Fibroblast of lung (primary cell): ENCODE measurements at places on chromosomes 2 and 18. TPM values are rescaled to one million over a fixed set of nuclear protein-coding genes. Genes with fewer than 3 reads are reported as not detected.

NCKAP5 gene
- polyA plus RNA-seq = 1.9 and 6.2 TPM in 2 replicates

ASTL gene
- not detected in 2 replicates for polyA plus RNA-seq

NFATC1 gene
- 0.92 and 2.0 TPM in 2 replicates for polyA plus RNA-seq

PLA2R1 gene
- 2.5 and 8.0 TPM in 2 replicates for polyA plus RNA-seq

WNT10A gene
- polyA plus RNA-seq = not detected in 2 replicates

UGT1A7 gene
- polyA plus RNA-seq = not detected in 2 replicates

NPC1 gene
- 36.0 and 41.0 TPM in 2 replicates for polyA plus RNA-seq

MRO gene
- 0.01 and 0.02 TPM in 2 replicates for polyA plus RNA-seq

CCDC178 gene
- polyA plus RNA-seq = not detected in 2 replicates

SLC4A5 gene
- polyA plus RNA-seq = 0.12 and 0.19 TPM in 2 replicates

FBXO48 gene
- polyA plus RNA-seq = 0.65 and 0.77 TPM in 2 replicates

- peak; percentile 72 for DNase-seq
These were observed 111.4 kb downstream of the THADA start for GRCh38 chr2:43484323-43484930.

DNA sequence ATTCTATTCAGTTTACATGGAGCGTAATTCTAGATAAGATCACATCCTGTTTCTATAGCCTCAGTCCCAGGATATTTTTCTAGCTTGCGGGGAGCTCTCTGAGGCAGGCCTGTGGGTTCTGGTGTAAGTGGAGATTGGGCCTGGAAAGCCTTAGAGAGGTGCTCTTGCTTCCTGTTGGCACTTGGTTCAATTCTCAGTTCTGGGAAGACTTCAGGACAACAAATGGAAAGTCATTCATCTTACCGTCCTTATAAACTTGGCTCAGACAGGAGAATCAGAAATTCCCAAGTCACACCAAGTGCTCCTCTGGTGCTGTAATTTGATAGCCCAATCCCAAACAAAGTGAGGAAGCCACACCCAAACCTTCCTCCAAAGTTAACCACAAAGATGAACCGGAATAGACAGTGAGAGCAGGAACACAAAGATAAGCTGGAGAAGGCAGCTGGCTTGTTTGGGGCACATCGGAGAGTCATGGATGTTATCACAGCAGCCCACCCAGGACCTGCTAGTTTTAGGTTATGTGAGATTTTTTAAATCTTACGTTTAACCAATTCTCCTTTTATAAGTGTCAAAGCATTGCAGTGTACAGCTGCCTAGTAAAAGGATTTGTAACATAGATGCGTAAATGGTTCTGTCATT, 144.3 kb upstream of the MAP3K20 start:
- peak; percentile 88 for DNase-seq

DNA sequence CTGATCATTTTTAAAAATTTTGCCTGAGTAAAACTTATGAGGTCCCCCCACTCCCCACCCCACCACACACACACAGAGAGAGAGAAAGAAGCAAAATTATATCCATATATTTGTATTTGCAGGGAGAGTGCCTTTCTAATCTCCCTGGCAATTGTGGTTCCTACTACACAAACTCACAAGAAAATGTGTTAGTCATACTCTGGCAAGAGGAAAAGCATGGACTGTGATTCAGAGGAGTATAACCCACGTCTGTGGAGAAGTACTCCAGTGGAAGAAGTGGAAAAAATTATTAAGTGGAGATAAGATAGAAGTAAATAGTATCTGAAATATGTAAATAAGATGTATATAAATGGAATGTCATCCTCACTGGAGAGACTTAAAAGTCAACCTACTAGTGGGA, 114.0 kb downstream of the DSEL start:
- peak; percentile 61 for DNase-seq

GRCh38 chr18:39037925-39038324, 1472.3 kb upstream of the CELF4 start:
- DNase-seq = no peak

DNA sequence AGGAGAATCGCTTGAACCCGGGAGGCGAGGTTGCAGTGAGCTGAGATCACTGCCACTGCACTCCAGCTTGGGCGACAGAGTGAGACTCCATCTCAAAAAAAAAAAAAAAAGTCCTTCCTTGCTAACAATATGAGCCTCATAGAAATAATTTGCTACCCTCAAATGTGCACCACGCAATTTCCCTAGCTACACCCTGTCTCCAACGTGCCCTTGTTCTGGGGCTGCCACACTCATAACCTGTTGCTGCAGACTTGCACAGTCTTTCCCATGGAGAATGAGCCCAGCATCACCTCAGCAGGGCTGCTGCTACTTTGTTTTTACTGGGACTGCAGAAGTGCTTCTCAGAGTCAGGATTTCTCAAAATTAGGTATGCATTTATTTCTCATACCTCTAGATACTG, 46.4 kb upstream of the ZNG1B start:
- no peak for DNase-seq

DNA sequence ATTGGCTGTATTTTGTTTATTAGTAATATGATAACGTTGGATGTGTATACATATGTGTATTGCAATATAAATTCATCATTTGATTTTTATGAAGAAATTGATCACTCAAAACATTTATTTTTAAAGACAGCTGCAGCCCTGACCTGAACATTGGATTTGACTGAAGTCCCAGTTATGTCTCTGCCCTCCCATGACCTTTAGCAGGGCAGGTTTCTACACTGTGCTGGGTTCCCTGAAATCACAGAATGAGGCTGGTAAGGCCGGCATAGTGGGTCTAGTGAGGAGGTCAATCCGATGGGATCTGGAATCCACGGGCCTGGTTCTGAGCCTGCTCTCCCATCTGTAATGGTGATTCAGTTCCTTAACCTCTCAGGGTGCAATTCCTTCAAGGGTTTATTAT, 22.0 kb downstream of the SPP2 start:
- DNase-seq = no peak

DNA sequence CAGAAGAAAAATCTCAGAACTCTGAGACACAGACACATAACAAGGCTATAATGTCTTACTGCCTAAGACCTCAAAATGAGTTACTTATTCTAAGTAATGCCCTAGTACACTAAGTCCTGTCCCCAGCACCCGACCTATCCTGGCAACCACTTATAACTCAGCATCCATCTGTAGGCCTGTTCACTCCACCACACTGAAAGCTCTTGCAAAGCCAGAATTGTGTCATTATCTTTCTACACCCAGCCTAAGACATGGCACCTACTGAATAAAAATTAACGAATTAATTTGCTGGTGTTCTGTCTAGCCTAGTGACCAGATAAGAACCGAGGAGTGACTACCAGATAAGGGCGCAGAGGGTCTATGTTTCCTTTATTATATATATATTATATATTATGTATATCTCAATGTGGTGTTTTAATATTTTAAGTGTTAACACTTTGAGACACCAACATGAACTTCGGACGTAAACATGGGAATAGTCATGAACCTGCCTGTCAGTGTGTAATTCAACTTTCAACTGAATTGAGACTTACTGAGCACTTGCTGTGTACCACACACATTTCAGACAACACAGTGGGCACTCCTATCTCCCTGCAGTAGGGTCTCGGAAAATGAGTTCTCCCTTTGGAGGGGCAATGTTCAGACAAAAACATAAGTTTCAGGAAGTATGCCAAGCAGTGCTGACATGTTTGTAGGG, 27.7 kb downstream of the TMEM131 start:
- no peak for DNase-seq

DNA sequence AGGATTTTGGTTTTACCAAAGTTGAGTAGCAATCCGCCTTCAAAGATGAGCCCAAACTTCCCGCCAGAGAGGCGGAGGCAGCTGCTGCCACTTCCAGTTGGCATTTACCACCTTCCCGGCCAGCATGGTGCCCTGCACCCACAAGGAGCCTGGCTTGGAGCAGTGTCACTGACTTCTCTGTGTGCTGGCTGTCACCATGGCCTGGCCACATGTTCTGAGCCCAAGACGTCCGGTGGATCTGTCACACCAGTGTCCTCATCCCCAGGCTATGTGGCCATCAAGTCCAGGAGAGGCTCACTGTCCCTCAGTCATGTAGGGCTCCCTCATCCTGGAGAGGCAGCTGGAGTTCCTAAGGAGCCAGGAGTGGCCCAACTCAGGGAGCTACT, 100.6 kb downstream of the ACKR3 start:
- DNase-seq = no peak

- no peak for DNase-seq
These were observed 36.2 kb upstream of the MAT2A start for GRCh38 chr2:85502720-85503119.

GRCh38 chr2:167462379-167462778, 574.1 kb downstream of the XIRP2 start:
- DNase-seq = no peak

DNA sequence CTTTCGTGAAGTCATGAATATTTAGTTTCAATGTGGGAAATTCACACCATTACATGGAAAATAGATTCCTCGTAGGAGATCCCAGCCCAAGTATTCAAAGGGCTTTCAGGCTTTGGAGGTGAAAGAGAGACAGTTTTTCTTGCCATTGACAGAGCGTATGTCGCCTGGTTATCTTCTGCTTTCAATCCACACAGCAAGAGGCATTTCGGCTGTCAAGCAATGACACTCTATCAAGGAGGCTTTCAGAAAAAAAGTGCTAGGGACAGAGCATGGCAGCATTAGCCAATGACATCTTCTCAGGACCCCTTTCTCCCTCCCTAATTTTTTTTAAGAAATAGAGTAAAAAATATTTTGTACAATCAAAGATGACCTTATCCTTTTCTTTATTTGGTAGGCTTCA, 492.8 kb downstream of the TMEM182 start:
- no peak for DNase-seq

DNA sequence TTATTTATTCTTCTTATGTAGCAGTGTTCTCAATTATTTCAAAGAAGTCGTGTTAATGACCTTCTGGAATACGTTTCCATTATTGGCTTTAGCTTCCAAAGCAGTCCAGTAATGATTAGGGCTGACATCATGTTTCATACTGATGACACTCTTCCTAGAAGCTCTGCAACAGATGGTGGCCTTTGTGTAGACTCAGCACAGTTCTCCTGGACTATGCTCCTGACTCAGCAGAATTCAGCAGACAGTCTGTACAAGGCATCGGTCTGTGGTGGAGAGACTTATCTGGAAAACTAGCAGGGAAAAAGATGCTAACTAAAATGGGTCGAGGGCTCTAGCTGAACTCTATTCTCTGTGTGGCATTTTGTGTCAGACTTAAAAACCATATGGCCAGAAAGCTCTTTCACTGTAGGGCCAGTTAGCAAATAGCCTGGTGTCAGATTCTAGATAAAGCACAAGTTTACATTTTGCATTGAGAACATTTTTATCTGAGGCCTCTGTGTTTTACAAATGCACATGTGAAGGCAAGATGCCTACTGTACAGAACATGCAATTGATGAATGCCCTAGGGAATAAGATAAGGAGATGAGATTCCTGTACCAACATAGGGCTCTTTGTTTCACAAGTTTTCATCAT, 35.1 kb downstream of the GULP1 start:
- DNase-seq = peak; percentile 89

DNA sequence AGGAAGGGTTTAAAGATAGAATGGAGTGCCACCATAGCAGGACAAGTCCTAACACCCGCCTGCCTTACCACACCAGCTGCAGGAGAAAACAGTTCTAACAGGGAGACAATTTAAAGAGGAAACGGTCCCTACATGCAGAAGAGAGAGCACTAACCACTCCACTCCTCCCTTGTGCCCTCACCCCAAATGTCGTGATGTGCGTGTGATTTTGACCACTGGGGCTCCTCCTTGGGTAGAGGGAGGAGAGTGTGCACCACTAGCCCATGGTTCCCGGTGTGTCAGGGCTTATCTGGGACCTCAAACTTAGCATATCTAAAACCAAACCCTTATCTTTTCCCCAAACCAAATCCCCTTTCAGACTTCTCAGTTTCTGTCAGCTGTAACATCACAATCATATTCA, 105.5 kb upstream of the CCDC68 start:
- no peak for DNase-seq

GRCh38 chr2:85704800-85705679, 10.9 kb downstream of the GNLY start:
- DNase-seq = peak; percentile 40

- no peak for DNase-seq
These were observed 123.8 kb upstream of the STON1 start for GRCh38 chr2:48406116-48406515.

DNA sequence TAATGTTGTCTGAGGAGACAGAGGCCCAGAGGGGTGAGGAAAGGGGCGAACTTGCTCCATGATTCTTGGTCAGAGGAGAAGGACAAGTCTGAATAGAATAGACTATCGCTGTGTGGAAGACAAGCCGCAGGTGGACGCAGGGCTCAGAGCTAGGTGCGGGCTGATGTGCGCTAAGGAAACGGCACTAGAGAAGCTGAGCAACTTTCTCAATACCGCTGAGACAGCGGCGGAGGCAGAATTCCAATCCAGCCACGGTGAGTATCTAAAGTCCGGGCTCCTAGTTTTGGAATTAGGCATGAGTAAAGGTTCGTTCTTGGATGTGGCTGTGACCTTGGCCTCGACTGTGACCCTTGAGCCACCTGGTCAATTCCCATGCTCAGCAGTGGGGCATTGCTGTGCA, 47.8 kb downstream of the CAPN13 start:
- no peak for DNase-seq

- DNase-seq = no peak
These were observed 24.6 kb upstream of the NOTO start for GRCh38 chr2:73177645-73178255.

GRCh38 chr2:230134496-230135129, 65.9 kb upstream of the SLC16A14 start:
- peak; percentile 71 for DNase-seq

DNA sequence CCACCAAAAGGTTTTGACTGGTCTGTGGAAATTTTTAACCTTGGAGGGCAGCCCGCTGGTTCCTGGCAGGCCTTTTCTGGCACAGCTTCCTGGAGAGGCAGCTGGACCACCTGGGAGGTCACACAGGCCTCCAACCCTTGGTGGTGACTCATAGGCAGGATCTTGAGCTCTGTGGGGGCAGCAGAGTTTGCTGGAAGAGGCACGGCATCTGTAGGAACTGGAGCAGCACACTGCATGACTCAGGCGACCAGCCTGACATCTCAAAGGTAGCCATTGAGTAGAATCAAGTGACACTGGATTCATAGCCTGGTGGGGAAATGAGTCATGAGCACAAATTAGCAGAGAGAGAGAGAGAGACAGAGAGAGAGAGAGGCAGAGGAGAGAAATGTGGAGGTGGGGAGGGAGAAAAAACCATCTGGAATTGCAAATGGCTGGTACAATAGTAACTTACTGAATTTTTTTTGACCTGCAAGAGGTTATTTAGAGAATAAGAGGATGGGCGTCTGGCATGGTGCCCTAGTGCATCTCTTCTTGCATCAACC, 57.4 kb downstream of the TRPM8 start:
- peak; percentile 100 for DNase-seq

- peak; percentile 93 for DNase-seq
These were observed 958.5 kb downstream of the CNTNAP5 start for GRCh38 chr2:124983595-124983994.
